H4 (cell line): ENCODE measurements at places on chromosomes 1 and 21.
A peak's percentile ranks its signal among the peaks of the same experiment; 100 is the strongest.

DNA sequence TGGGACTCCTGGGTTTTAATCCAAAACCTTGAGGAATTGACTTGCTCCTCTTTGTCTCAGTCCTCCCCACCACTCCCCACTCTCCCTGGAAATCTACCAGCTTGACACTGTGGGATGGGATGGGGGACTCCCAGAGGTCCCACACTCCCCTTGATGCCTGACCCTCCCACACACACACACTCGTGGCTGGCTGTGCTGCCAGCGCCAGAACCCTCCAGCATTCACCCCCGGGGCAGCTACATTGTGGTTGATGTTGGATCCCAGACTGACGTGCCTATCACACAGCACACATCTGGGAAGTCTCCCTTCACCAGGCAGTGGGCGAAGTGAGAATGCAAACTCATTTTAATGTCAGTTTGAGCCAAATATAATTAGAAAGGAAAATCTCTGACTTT, 10.0 kb downstream of the KIRREL1 start:
- DNase-seq = peak; percentile 18

- DNase-seq = peak; percentile 26
Observed at GRCh38 chr1:94105957-94106529, 14.9 kb downstream of the ABCA4 start.

GRCh38 chr21:31397939-31398338, 53.9 kb upstream of the TIAM1 start:
- DNase-seq = no peak

DNA sequence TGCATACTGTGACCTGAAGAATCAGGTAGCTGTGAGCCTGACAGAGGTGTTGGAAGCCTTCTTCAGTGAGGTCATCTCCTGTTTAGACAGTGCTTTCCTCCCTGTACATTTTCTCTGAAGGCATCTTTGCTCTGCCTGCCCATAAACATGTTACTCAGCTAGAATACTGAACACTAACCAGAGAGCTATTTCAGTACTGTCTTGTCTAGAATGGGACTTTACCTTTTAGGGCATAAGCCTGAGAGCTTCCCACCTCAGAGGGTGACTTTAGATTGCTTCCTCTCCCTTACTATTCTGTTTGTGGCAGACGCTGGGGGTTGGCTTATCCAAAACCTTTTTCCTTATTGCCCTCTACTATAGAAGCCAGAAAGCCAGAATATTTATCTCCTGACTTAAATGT, 23.3 kb upstream of the ZNF326 start:
- DNase-seq = no peak

DNA sequence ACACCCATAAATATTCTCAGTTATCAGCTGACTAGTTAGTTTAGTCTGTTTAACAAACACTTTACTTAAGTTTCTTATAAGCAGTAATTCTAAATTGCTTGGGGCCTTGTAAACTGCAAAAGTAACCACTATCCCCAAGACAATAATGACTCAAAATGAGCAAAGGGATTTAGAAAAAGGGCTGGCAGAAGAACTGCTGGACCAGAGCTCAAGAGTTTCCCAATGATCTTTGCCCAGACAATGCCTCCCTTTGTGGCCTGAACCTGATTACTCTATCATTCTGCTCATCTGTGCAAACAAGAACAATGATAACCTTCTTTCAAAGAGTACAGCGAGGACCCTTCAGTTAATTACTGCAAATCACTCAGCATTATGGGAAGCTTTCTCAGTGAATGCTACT, 123.5 kb downstream of the TIAM1 start:
- DNase-seq = no peak

- DNase-seq = no peak
Observed at GRCh38 chr1:38088366-38088765, 41.8 kb upstream of the POU3F1 start.

GRCh38 chr1:30971496-30971895, 62.9 kb upstream of the SDC3 start:
- DNase-seq = no peak

- peak; percentile 60 for DNase-seq
Observed at GRCh38 chr1:62508187-62508758, 71.4 kb downstream of the USP1 start.

DNA sequence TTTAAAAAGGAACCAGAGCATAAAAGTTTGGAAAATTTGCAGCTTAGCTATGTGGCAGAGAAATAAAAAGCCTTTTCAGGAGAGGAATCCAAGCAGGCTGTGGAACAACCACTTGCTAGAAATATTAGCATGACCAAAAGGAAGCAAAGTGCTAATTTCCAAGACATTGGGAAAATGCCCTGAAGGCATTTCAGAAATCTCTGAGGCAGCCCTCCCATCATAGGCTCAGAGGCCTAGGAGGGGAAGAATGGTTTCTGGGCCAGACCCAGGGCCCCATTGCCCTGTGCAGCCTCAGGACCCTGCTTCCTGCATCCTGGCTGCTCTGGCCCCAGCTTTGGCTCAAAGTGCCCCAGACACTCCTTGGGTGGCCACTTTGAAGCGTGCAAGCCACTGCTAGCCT, 56.8 kb downstream of the TENT5C start:
- DNase-seq = no peak

- no peak for DNase-seq
Observed at GRCh38 chr1:26496861-26497260, 24.6 kb downstream of the HMGN2 start.

- no peak for DNase-seq
Observed at GRCh38 chr1:56153276-56153675, 426.1 kb downstream of the PLPP3 start.

DNA sequence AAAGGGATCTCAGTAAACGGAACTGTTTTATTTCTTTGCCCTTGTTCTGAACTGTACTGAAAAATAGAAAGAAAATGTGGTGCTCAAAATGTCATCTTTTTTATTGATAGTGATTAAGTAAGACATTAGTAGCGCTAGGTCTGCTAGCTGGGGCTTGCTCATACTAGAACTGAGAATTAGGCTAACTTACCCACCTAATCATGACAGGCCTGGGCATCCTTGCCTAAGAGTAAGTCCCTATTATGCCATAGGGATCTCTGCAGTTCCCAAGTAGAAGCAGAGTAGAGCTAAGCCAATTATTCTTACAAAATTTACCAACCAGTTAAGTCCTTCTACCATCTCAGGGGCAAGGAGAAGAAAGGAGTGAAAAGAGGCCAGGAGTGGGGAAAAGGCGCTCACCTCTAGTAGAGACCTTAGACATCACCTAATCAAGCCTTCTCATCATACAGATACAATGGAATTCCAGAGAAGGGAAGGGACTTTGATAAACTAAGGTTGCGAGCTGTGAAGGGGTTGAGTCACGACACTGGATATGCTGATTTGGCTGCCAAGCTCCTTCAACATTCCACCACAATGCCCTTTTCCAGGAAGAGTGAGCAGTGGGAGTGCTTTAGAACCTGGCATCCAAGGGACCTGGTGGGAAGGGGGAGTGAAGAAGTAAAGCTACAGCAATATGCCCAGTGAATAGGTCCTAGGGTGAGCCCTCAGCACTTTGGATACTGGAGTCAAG, 27.7 kb upstream of the RPTN start:
- no peak for DNase-seq

- DNase-seq = no peak
Observed at GRCh38 chr1:6834366-6834765, 49.1 kb downstream of the CAMTA1 start.

GRCh38 chr1:208198236-208198635, 45.9 kb downstream of the PLXNA2 start:
- no peak for DNase-seq

GRCh38 chr1:183000167-183000962, 22.9 kb upstream of the LAMC1 start:
- no peak for DNase-seq

DNA sequence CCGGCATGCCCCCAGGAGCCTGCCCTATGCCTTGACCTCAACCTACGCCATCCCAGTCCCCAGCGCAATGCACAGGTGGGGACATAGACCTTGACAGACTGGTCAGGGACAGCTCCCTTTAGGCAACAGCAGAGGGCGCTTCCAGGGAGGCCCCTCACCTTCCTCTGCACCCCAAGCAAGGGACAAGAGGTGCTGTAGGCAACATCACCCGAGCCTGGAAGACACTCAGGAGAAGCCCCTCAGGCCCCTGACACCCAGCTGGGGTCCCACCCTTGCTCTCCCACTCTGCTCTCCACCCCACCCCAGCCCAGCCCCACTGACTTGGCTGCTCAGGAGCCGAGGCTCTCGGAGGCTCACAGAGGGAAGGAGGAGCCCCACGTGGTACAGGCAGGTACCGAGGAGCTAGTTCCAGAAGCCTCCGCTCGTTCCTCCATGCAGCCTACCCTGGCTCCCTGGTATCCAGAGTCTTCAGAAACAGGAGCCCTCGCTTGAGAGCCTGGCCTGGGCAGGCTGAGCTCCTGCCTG, 2.4 kb upstream of the WNT3A start:
- DNase-seq = no peak

DNA sequence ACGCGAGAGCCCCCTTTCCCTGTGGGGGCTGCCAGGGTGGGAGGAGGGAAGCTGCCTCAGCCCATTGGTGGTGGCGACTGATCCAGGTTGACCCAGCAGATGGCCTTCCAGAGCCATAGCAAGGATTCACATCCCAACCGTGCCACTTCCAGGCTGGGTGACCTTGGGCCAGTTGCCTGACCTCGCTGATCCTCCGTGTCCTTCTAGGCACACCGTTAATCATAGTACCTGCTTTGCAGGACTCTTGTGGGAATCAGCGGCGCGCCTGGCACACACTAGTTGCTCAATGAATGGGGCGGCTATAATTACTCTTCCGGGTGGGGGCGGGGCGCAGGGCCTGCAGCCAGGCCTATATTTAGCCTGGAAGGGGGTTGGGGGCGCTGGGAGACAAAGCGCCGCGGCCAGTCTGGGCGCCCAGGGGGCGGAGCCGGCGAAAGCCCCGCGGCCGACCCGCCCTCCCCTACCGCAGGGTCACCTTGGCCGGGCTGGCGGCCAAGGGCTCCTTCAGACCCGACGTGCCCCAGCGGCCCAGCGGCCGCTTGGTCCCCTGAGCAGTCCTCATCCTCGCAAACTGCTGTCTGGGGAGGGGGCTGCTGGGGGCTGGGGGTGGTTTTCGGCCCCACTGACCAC, 5.1 kb downstream of the HSPB7 start:
- peak; percentile 77 for DNase-seq

DNA sequence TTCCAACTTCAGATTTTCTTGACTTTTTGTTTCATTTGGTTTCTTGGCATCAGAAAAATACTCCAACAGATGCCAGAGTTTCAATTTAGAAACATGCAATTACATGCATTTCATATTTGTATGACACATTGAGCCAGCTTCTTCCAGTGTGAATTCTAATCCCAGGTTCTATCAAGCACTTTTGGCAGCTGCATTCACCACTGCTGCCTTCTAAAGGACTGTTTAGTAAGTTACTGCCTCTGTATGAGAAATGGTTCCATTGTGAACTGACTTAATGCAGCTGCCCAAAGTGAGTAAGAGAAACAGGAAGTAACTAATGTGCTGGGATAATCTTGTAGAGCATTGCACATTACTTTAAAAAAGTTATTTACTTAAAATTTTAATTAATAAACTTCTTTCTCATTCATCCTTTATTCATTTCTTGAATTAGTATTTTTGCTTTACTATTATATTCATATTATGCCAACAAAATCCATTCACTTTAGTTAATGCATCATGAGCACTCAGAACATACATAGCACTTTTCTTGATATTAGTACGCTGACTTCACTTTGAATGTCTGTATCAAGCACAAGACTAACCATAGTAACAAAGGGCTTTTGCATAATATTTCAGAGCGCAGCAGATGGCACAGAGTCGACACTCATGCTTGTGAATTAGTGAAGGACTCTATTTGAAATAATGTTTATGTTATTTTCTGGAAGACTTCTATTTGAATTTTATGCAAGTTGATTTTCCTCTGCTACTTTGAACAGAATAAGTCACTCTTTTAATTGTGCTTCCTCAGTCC, 9.8 kb downstream of the RGS18 start:
- DNase-seq = no peak

DNA sequence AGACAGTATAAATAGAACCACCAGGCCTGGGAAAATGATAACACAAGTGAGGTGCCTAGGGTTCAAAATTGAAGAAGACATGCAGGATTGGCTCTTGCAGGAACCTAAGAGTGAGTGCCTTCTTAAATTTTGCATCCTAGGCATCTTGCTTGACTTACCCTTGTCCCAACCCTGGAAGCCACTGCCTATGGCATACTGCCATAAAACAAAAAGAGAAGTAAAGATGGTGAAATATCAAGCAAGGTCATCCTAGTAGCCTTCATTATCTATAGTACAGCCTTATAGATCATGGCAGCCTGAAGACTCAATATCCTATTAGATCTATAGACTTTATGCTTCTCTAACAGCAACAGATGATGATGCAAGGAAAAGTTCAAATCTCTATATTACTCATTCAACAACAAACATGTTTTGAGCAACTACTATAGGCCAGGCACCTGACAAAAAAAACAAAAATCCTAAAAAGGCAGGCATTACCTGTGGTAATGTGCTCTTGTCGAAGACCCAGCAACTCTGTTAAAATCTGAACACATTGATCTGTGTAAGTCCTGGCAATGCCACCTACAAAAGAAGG, 6.3 kb downstream of the AP4B1 start:
- no peak for DNase-seq

- peak; percentile 65 for DNase-seq
Observed at GRCh38 chr1:94039514-94039870, 81.5 kb downstream of the ABCA4 start.

DNA sequence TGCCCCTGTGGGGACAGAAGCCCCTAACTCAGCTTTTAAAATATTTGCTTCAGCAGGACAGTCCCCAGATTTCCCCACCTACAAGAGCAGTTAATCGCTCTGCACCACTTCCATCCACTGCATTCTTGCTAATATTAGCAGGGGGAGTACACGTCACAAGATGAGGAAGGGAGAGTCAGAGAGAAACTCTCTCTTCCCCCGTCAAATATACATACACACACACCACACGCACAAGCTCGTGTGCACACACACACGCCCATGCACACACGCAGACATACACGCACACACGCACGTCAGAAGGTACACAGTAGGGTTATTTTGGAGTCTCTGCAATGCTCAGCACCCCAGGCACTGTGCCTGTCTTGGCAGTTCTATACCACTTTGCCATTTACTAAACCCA, 2.1 kb downstream of the CLCA1 start:
- DNase-seq = no peak

GRCh38 chr1:15943328-15943991, 32.4 kb downstream of the ZBTB17 start:
- no peak for DNase-seq

GRCh38 chr1:194104247-194104844, 917.9 kb upstream of the B3GALT2 start:
- no peak for DNase-seq

GRCh38 chr1:25562101-25562927, 18.9 kb downstream of the LDLRAP1 start:
- DNase-seq = no peak
